ENCODE measurements at places on chromosomes 16 and 17.
A peak's percentile ranks its signal among the peaks of the same experiment; 100 is the strongest.

DNA sequence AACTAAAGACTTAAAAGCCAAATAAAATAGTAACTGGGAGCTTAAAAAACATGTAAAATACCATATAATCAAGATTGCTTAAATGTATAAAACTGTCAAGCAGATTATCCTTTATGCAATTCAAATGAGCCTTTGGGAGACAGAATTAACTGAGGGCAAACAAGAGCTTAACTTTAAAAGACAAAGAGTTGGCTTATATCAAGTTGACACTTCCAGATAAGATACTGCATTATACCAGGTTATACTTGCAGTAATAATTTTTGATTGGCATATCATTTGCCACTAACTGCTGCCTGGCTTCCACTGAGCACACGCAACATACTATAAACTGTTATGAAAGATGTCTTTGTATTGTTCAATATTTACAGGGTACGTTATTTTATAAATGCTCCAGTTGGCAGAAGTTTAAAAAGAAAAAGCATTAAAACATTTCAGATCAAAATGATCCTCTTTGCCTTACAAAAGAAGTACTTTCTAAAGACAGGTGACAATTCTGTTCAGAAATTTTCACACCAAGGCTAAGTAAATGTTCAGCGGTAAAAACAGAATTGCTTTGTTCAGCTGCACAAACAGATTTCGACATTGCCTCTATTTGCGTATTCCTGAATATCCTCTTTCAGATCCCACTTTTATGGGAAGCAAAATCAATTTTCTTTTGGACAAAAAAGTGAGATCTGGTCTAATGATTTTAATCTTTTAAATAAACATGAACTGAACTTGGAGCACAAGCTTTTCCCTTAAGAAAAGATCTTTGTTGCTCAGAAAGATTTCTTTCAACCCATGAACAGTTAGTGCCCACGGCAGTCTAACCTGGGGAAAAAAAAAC lies 50.7 kb downstream of the TOX3 start:
- DNase-seq, result no peak

DNA sequence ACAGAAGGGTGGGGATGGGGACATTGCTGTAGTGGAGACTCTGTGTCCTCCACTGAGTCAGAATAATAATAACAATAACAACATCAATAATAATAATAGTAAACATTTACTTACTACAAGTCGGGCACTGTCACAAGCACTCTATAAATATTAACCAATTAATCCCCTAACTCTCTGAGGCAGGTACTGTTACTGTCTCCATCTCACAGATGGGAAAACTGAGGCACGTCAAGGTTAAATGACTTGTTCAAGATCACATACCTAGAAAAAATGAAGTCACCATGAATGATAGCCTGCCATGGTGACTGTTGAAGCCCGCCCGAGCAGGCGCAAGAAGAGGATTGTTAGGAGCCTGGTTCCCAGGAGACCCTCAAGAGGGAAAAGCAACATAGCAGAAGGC lies 10.2 kb downstream of the PRR29 start:
- DNase-seq, result no peak

DNA sequence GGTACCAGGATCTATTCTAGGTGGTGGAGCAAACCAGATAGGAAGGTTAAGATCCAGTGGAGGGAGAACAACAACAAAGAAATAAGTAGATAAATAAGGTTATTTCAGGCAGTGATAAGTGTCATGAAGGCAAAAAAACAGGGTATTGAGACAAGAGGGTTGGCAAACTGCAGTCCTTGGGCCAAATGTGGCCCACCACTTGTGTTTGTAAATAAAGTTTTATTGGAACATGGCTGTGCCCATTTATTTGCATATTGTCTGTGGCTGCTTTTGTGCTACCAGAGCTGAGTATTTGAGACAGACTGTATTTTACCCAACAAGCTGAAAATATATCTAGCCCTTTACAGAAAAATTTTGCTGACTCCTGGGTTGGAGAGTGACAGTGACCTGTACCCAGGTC lies 361.3 kb downstream of the XYLT1 start:
- no peak for DNase-seq

- no peak for DNase-seq
Observed at GRCh38 chr16:75052481-75053202, 53.8 kb downstream of the ZNRF1 start.

- no peak for DNase-seq
Observed at GRCh38 chr16:79535130-79535529, 65.4 kb downstream of the MAF start.

DNA sequence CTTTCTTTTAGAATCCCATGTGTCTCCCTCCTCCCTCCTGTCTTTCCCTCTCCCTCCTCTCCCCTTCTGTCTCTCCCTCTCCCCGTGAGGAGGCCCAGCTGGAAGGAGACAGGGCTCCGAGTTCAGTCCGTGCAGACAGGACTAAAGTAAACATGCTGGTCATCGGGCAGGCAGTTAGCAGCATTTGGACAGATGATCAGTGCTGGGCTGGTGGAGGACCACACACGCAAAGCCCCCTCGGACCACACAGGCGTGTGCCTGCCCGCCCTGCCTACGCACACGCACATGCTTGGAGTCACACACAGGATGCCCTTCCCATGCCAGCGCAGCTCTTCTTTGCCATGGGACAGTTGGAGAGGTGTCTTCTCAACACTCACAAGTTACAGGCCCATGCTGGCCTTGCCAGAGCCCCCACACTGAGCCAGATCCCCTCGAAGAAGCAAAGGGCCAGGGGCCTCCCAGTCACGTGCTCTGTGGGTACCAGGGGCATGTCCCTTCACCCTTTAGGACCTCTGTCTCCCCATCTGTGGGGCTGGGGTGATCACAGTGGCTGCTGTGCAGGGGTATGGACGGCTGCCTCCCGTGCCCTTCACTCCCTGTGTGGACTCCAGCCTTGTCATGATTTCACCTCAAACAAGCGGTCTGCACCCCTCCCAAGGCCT lies 215.7 kb upstream of the FOXF1 start:
- DNase-seq, result no peak

DNA sequence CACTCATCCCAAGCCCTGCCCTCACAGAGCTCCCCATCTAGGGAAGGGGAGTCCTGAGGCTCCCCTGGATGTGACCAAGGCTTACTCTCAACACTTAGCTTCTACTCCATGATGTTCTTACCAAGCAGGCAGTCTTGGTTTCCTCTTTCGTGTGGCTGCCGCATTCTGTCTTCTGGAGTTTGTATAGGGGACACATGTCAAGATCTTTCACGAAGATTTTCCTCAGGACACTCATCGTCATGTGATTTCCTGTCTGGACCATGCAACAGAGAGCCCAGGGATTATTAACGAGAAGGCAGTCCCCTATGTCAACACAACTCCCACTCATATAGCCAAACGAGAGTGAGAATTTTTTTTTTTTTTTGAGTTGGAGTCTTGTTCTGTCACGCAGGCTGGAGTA lies 10.4 kb downstream of the PRSS54 start:
- DNase-seq, result no peak

DNA sequence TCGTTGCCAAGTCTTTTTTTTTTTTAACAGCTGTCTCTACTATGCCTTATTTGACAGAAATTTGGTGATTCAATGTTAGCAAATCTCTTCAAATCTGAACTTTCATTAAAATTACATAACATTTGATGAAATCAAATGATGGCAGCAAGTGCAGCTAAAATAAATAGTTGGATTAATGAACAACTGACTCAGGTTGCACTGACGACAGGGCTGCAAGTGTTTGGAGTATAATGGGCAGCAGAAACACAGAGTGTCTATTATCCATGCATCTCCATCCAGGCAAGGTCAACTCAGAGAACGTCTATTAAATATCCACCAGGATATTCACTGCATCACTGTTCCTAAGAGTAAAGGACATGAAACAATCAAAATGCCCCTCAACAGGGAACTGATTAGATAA lies 109.8 kb downstream of the SLC39A11 start:
- DNase-seq, result no peak

GRCh38 chr16:49660626-49661025 lies 195.3 kb downstream of the ZNF423 start:
- DNase-seq, result no peak

DNA sequence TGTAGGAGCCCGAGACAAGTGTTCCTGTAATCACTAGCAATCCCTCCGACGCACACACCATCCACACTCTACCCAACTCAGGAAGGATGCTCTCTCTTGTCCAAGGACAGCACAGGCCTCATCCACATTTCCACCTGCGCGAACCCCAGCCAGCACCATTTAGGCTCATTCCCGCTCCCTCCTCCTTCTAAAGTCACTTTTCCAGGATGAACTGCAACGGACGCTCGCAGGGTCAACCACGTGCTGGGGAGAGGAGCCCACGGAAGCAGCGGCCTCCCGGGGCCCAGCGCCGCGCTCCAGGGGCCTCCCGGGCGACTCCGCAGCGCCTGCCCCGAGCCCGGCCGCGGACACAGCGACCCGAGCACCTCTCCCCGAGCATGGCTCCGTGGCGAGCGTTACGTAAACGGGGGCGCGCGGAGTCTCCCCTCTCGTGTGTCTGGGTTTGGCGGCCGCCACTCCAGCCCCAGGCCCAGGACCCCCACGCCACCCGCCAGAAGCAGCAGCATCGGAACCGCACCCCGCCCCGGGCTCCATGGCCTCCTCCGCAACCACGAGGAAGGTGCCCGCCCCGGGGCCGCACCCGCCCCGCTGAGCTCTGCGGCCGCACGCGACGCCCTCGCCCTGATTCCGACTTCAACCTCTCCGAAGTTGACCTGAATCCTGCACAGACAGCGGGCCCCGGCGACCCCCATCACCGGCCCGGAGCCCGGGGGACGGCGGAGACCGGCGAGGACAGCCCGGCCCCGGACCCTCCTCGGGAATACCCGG lies 668 bp downstream of the USP36 start:
- DNase-seq, result peak; percentile 7

GRCh38 chr17:55727920-55728319 lies 5.3 kb upstream of the TMEM100 start:
- DNase-seq, result no peak

DNA sequence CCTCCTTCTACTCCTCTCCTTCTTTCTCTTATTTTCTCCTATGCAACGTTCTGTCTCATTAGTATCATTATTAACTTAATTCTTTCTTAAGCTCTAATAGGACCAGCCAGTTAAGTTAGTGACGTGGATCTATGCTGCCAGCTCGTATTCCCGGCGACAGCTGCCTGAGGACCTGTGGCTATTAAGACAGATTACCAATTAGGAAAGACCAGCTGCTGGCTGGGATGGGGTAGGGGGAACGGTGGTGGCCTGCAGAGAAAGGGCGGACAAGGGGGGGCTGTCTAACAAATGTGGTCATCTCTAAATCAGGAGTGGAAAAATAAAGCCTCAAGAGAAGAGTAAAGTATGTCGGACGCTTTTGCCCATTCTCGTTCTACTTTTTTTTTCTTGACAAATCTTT lies 770 bp upstream of the MYH3 start:
- no peak for DNase-seq

DNA sequence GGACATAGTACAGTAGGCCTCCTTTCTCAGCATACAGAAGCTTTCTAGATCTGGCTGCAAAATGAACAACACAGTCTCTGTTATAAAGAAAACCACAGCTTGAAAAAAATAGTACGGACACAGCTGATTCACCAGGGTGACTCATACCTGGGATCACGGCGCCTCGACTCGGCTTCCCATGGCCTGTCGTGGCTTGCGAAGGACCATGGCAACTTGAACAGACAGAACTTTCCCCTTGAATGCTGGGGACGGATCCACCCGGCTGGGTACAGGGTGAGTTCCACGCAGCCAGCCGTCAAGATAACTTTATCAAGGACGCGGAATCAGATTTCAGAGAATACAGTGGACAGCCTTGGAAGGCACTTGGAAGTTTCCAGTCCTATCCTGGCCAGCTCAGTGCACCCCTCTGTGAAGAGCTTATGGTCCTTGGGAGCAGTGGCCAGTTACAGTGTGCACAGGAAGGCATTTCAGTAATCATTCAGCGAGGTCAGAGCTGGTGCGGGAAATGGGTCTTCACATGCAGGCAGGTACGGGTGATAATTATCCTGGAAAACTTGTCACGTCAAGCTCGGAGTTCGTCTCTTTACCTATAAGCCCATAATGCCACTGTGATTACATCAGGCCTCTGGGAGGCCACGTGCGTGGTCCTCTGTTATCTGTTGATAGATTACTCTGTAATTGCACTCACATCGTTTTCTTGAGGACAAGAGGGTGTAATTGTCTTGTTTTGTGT lies 57.9 kb upstream of the MAF start:
- DNase-seq, result no peak

- no peak for DNase-seq
Observed at GRCh38 chr16:14196539-14196938, 125.4 kb downstream of the MRTFB start.

DNA sequence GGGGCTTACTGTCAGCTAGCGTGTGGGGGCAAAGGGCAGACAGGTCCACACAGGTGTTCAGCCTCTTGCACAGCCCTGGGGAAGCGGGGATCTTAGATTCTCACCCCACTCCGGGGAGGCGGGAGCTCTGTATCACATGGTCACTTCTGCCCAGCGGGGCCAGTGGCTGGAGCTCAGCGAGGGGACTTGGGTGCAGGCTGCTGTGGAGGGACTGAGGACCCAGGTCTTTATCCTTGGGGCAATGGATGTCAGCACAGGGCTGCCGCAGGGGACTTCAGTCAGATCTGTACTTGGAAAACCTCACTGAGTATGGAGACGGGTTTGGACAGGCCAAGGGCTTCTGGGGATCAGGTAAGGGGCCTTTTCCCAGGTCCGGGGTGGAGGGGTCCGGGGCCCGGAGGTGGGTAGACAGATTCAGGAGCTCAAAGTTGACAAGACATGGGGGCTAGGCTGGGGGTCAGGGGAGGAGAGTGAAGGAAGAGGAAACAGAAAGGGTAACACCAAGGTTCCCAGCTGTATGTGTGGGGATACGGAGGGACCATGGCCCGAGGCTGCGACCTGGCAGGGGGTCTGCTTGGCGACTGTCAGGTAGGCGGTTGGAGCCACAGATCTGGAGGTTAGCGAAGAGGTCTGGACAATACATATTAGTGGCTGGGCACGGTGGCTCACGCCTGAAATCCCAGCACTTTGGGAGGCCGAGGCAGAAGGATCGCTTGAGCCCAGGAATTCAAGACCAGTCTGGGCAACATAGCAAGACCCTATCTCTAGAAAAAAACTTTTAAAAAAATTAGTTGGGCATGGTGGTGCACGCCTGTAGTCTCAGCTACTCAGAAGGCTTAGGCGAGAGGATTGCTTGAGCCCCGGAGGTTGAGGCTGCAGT lies 15.1 kb upstream of the BAIAP2 start:
- no peak for DNase-seq

DNA sequence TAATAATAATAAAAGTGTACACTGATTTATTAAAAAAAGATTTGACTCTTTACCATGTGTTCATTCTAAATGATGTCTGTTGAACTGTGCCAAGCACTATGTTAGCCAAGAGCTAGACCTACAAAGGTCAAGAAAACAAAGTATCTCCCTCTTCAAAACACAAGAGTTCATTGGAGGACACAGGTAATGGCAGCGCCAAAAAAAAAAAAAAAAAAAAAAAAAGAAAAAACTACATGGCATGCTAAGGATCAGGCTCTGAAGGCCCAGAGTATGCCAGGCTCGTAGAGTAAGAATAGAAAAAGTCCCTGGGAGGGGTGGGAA lies 35.2 kb downstream of the CYTH1 start:
- no peak for DNase-seq
